Activated CD4-positive, alpha-beta memory T cell treated with anti-CD3 and anti-CD28 coated beads for 36 hours (primary cell): ENCODE measurements at places on chromosomes 5 and 9. TPM values are rescaled to one million over a fixed set of nuclear protein-coding genes. Genes with fewer than 3 reads are reported as not detected.

SNCAIP gene
- not detected for total RNA-seq

GRCh38 chr5:133664422-133664821, 52.1 kb upstream of the FSTL4 start:
- no peak overlapping the region for H3K4me3 ChIP-seq
- no peaks in the 10 kb centered on the region for H3K4me1 ChIP-seq
- no peak for DNase-seq
- H3K36me3 ChIP-seq = no peaks in the 10 kb centered on the region

DNA sequence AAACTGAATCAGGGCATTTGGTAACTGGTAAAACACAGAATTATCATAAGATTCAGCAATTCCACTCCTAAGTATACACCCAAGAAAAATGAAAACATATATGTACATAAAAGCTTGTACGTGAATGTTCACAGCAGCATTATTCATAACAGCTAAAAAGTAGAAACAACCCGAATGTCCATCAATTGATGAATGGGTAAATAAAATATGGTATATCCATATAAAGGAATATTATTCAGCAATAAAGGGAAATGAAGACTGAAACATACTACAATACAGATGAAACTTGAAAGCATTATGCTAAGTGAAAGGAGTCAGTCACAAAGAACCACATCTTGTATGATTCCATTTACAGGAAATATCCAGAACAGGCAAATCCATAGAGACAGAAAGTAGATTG, 65.5 kb downstream of the MPDZ start:
- H3K27me3 ChIP-seq = no peaks in the 10 kb centered on the region
- no peaks in the 10 kb centered on the region for H3K4me1 ChIP-seq
- H3K27ac ChIP-seq = no peak overlapping the region
- no peak for DNase-seq
- no peaks in the 10 kb centered on the region for H3K36me3 ChIP-seq

FOXD4L4 gene
- total RNA-seq = not detected

DNA sequence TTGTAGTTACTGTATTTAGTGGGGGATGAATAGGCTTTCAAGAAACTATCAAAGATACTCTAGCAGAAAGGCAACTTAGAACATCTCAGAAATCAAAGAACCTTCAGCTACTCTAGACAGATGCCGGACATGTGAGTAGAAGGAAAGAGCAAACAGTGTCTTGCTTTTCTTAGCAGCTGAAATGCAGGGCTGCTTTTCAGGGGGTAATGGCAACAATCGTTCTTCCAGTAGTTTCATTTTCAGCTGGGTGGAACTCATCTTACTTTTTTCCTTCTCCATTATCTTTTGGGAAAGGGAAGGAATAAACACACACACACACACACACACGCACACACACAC, 281.6 kb downstream of the CRB2 start:
- H3K27ac ChIP-seq = no peak overlapping the region
- H3K27me3 ChIP-seq = no peaks in the 10 kb centered on the region
- DNase-seq = no peak
- H3K4me1 ChIP-seq = peaks cover 44% of the 10 kb centered on the region

DNA sequence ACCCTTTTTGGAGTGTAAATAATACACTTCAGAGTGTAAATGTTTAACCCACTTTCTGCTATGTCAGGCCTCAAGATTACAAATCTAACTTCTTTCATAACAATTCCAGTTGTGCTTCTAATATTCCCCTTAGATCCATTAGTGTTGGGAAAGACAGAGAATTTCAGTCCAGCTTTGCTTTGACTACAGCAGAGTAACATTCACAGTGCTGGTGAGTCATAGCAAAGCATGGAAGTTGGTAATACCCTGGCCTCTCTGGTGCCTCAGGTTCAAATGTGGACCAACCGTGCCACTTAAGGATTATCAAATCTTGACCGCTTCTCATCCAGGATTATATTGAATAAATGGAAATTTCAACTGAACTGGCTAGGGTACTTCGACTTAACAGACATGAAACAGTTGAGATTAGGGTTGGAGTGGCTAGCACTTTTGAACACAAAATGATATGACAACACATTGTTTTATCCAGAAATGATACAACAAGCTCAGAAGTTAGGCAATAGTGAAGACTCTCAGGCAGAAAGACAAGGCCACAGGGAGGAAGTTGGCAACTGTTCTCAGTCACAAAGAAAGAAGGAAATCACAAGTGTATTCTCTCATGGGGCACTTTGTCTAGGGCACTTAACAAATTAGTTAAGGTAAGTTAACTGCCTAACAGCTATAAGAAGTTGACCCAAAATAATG, 24.4 kb upstream of the RASA1 start:
- H3K36me3 ChIP-seq = no peaks in the 10 kb centered on the region
- H3K4me3 ChIP-seq = no peak overlapping the region
- peaks cover 2% of the 10 kb centered on the region for H3K4me1 ChIP-seq

DNA sequence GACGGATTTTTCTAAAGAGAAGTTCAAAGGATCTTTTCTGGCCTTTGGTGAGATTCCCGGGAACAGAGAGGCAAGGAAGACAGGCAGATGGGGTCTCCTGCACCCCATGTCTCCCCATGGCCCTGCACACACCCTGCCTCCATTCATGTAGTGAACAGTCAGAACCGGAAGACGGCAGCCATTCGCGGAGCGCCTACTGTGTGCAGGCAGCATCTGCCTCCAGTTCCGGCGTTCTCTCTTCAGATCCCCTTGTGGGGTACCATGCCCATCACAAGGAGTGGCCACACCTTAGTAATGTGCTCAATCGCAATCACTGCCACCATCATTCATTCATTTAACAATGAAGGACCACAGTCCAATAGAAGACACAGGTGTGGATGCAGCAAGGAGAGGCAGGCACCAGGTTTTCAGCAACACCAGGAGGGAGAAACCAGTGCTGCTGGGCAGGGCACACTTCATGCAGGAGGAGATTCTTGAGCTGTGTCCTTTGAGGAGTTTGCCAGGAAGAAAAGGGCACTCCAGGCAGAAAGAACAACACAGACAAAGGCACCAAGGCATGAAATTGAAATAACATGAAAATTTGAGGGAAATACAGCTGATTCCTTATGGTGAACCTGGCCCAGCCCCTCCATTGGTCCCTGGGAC, 171.5 kb upstream of the PHYKPL start:
- no peak overlapping the region for H3K4me3 ChIP-seq
- H3K27ac ChIP-seq = no peak overlapping the region
- peaks cover 13% of the 10 kb centered on the region for H3K27me3 ChIP-seq
- no peak for DNase-seq
- H3K36me3 ChIP-seq = no peaks in the 10 kb centered on the region
